ENCODE measurements at places on chromosomes 7 and 10. TPM values are rescaled to one million over a fixed set of nuclear protein-coding genes. Genes with fewer than 3 reads are reported as not detected.

The TMEM229A gene
- not detected for total RNA-seq

The FZD8 gene
- 4.1 TPM for total RNA-seq

The UCMA gene
- total RNA-seq, result not detected

The SFRP5 gene
- not detected for total RNA-seq

GRCh38 chr7:42217548-42217947, 19.5 kb downstream of the GLI3 start:
- DNase-seq, result no peak
- H3K27me3 ChIP-seq, result no peaks in the 10 kb centered on the region
- H3K36me3 ChIP-seq, result no peaks in the 10 kb centered on the region
- no peak overlapping the region for H3K27ac ChIP-seq
- no peak overlapping the region for H3K4me3 ChIP-seq
- no peaks in the 10 kb centered on the region for H3K4me1 ChIP-seq

DNA sequence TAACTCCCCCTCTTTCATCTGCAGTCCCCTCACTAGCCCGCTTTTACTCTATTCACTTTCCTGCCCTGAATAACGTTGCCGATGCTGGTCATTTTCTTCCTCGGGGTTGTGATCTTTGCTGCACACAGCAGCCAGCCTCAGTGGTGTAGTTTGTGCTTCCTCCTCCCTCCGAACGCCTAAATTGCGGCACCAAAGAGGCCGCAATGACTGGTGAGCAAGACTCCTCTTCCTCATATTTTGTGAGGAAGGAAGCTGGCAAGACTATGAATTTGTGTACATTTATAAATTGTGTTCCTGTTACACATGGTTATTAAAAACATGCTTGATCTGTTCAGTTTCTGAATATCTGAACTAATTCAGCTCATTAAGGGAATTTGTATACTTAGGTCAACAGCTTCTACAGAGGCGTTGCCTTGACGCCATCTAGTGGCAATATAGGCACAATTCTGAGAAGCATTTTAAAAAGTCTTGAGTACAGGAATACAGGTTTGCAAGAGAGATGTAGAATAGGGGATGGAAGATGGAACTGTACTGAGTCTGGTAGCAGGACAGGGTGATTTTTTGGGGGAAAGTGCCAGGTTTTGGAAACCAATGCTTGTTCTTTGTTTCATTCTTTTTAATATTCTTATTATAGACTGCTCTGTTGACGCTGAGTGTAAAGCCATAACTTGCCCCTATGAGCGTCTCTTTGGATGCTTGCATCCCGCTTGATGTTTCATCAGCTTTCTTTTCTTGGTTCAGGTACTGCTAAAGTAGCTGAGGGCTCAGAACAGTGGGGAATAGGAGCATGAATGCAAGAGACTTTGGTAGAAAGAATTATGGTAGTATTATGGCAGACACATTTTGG, 4.1 kb upstream of the TAS2R5 start:
- H3K27me3 ChIP-seq, result no peaks in the 10 kb centered on the region
- no peak overlapping the region for H3K4me3 ChIP-seq
- H3K36me3 ChIP-seq, result peaks cover 17% of the 10 kb centered on the region
- DNase-seq, result no peak
- no peak overlapping the region for H3K27ac ChIP-seq

DNA sequence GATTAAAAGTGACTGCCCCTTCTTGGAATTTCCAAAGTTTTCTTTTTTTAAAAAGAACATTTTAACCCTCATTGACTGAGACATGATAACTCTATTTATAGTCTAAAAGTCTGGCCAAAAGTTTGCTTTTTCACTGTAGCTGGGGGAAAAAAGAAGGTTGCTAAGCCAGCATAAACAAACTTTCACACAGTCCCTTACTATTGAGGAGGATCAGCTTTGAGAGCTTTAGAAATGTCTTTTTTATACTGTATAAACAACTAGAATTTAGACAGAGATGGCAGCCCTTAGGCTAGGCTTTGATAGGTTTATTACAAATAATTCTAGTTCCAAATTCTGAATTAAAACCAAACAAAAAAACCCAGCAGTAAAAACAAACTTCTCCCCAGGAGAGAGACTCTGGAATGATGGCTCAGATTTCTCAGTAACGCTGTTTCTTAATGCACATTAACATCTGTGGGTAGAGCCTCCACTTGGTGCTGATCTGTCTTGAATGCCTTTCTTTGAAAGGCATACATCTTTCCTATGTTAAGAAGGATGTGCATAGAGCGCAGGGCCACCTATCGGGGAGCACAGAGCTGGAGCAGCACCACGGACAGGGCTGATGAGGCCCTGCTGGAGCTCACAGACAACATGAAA, 100.9 kb upstream of the PDLIM1 start:
- H3K27ac ChIP-seq, result peak overlapping the region; percentile 33
- no peak overlapping the region for H3K4me3 ChIP-seq
- H3K36me3 ChIP-seq, result peaks cover 78% of the 10 kb centered on the region

DNA sequence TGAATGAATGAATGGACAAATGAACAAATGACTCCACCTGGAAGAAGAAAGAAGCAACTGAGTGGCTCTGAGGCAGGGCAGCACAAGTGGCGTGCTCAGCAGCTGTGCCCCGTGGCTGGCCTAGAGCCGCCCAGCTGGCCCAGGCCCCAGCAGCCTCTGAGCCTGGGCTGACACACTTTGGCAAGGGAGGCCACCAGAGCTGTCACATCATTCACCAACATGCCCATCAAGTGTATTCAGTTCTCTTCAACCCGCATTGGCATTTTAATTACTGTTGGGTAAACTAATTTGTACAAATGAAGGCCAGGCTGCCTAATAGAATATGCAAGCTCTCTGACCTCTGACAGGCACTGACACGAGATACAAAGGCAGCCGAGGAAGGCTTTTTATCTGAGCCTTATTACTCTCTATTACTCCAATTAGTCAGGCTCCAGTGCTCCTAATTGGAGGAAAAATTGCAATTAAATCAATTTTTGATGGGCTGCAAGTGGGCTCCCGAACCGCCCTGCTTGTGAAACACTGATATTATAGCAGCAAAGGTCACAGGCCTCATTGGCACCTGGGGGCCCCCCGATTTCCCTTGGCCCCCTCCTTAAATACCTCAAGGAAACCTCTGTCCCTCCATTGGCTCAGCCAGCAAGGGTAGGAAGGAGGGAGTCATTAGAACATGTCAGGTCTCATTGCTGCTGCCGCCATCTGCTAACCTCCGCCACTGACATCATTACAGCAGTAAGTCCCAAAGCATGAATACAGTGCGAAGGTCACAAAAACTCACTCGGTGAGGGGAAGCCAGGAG, 41.9 kb downstream of the DPCD start:
- H3K4me3 ChIP-seq, result no peak overlapping the region
- DNase-seq, result peak; percentile 79
- no peaks in the 10 kb centered on the region for H3K36me3 ChIP-seq
- no peaks in the 10 kb centered on the region for H3K27me3 ChIP-seq
- H3K27ac ChIP-seq, result no peak overlapping the region

GRCh38 chr7:80089366-80089765, 45.3 kb upstream of the GNAI1 start:
- H3K27me3 ChIP-seq, result no peaks in the 10 kb centered on the region
- H3K4me1 ChIP-seq, result peaks cover 23% of the 10 kb centered on the region
- DNase-seq, result no peak
- no peak overlapping the region for H3K4me3 ChIP-seq

- DNase-seq, result no peak
- H3K27ac ChIP-seq, result no peak overlapping the region
- H3K27me3 ChIP-seq, result no peaks in the 10 kb centered on the region
- peaks cover 3% of the 10 kb centered on the region for H3K4me1 ChIP-seq
- peak overlapping the region; percentile 80 for H3K4me3 ChIP-seq
These were observed 110.9 kb upstream of the LANCL2 start for GRCh38 chr7:55254242-55254595.

GRCh38 chr10:99536338-99537085, 3.8 kb downstream of the NKX2-3 start:
- no peaks in the 10 kb centered on the region for H3K36me3 ChIP-seq
- H3K4me3 ChIP-seq, result peak overlapping the region; percentile 49
- H3K27me3 ChIP-seq, result peaks cover 100% of the 10 kb centered on the region
- H3K4me1 ChIP-seq, result peaks cover 35% of the 10 kb centered on the region

DNA sequence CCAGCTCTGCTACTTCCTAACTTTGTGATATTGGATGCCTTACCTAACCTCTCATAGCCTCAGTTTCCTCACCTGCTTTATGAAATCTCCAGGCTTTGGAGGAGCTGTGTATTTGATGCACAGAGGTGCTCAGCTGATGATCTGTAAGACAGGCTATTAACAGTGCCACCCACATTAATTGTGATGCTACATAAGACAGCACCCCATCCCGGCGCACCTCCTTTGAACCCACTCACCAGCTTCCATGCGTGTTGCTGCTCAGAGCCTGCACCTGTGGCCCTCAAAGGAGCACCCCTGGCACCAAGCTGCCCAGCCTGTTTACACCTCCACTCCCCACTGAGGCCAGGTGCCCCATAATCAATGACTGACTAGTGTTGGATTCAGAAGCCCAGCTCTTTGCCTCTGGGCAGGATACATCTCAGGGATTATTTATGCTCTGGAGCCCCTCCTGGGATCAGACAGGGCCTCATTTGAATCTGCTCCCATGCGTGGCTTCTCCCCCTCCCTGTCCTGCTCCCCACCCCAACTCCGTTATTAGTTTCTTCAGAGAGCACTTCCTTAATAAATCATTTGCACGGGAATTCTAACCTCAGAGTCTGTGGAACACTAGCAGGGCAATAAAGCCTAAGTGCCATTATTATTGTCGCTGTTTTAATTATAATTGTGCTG, 87.7 kb downstream of the GFRA1 start:
- H3K4me1 ChIP-seq, result no peaks in the 10 kb centered on the region
- DNase-seq, result no peak
- no peaks in the 10 kb centered on the region for H3K27me3 ChIP-seq
- H3K36me3 ChIP-seq, result no peaks in the 10 kb centered on the region
- no peak overlapping the region for H3K4me3 ChIP-seq
